Occipital lobe (tissue), 3 donors: ENCODE measurements at places on chromosomes 2 and 18. TPM values are rescaled to one million over a fixed set of nuclear protein-coding genes. Genes with fewer than 3 reads are reported as not detected.

GRCh38 chr2:43251171-43251731, 24.8 kb upstream of the ZFP36L2 start:
- no peak for DNase-seq

- no peak for DNase-seq
Observed at GRCh38 chr18:38923126-38923525, 1357.5 kb upstream of the CELF4 start.

DNA sequence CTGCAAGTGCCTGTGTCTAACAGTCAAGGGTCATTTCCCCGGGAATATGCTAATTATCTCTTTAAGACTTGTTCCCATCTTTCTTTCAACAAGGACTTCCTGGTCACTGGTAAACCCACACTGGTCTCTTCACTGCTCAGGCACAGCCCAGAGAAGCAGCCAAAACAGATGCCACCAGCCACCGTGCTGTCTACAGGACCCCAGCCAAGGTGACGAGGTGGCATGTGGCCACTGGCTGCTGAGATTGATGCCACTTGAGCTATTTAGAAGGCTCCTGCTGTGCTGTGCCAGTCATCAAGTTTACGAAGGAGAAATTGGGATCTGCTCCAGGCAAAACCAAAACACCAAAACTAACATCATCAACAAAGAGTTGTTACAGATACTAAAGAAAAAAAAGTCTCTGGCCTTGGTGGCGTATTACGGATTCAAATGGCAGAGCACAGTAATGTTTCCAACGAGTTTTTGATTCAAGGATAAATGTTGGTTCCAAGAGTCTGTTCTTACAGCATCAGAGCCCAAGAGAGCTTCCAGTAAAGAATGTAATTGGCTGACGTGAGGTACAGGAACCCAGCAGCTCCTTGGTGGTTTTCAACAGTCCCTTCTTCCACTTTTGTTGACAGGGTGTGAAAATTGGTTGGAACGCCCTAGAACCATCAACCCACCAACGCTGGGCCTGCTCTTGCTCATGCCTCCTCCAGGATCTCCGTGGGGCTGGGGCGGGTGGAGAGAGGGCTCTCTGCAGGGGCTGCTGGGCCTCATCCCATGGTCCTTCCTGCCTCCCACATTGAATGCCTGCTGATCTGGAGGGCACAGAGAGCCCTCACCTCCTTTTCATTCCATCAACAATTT, 63.7 kb upstream of the ZCCHC2 start:
- no peak for DNase-seq

DNA sequence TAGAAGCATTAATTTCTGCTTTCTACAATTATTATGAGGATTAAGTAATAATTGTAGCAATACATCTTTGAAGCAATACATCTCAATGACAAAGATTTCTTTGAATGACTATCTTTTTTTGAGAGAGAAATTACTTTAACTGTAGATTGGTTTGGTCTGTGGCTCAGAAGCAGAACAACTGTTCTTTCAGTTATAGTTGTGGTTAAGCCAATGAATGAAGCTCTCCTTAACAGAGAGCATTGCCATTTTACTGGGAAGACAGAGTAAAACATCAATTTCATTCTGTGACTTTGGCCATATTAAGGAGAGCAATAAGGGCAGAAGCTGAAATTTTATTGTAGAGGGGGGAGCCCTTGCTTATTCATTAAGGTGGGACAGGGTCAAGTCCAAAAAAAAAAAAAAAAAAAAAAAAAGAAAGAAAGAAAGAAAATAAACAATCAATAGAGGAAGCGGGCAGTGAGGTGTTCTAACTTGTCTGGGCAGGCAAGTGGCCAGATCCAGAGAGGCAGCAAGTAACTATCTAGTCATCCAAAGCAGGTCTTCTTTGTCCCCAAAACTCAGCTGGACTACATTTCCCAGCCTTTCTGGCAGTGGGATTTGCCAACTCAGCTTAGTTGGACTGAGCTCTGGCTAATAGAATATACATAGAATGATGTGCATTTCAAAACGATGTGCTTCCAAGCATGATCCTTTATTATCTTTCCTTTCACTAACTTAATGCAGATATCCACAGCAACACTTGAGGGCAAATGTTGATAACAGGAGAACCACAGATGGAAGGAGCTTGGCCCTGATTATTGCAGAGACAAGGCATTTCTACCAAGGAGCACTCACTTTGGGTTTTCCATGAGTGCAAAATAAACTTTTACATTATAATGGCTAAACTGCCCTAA, 462.7 kb upstream of the CDH20 start:
- DNase-seq, result no peak

DNA sequence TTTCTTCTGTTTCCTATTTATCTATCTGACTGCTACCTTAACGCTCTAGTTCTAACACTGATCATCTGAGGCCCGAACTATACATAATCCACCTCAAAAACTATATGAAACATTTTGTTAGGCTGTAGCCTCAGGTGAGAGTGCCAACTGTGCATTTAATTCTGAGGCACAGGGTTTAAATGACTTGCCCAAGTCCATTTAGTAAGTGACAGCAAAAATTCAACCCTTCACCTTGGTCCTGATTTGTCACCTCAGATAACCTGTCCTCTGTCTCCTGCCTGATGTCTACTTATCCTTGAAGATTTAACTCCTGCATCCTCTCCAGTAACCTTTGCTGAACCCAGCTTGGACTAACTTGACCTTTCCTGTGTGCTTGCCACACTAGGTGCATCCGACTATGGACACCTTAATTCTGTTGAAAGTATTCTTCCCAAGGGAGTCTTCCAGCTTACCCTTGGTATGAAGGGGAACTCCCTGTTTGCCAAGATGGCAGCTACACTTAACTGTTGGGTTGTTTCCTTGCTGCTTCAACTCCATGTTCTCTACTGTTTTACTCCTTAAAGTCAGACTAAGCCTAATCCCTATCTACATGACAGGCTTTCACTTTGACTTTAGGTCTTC, 23.5 kb downstream of the CD302 start:
- DNase-seq, result no peak

The PLCD4 gene
- 0.31 TPM for total RNA-seq

The PPP1R1C gene
- 2.7 TPM for total RNA-seq
